ENCODE measurements at places on chromosomes 3 and 15.

DNA sequence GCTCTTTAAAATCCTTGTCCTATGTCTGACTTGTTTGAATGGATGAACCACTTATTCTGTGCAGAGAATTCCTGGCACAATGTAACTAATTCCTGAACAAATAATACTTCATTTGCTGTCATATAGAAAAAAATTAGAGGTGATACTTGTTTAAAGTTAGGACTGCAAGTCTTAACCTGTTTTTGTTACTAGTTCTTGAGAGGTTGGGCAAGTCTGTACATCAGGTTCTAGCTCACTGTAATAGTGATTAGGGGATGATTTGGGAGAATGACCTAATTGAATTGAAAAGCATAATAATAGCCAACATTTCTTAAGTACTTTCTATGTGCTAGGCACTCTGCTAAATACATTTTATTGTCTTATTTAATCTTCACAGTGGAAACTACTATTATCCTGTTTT lies 49.3 kb downstream of the GMPS start:
- DNase-seq: no peak

DNA sequence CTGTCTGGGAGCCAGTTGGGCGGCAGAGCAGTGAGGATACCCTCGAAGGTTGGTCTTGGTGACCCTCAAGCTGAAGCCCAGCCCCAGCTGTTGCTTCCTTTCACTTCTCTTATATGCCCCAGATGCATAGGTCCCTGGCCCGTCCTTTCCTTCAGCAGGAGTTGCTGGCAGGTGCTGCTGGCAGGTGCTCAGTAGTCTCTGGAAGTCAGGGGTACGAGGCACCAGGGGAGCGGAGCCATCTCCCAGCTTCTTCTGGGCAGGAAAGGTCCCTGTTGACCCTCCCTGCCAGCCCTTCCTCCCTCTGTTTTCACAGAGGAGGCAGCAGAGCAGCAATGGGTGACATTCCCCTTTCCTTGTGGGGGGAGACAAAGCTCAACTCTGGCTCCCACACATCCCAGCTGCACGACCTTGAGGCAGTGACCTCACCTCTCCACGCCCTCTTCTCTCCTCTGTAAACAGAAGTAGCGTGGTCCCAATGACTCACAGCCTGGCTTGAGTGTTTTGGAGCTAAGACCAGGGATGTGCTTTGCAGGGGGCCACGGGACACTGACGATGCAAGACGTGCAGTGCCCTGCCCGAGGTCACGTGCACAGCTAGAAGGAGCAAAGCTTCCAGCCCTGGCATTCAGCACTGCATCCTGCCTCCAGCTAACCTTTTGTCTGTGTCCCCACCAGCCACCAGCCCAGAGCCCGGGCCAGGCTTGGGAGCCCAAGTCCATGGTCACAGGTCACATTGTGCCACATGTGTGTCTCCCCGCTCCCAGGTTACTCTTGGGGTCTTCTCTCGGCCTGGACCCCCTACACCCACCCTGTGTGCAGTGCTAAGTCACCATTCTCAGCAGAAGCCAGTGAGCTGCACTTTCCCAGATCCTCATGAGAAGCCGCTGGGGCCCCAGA lies 49.7 kb downstream of the SLC6A6 start:
- no peak for DNase-seq

DNA sequence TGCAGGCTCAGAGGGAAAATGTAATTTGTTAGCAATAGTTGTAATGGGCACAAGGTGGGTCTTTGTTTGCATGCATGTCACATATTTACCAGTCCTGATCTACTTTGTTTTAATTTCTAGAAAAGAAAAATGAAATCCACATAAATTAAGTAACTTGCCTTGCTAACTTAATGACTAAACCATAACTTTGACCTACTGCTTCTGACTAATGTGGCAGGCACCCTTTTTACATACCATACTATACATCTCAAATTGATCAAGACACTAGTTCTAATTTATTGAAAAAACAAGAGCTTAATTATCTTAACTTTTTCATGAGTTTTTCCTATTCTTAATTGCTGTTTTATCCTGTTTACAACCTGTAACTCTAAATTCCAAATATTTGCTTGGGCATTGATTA lies 93.2 kb downstream of the ATP11B start:
- DNase-seq: no peak

DNA sequence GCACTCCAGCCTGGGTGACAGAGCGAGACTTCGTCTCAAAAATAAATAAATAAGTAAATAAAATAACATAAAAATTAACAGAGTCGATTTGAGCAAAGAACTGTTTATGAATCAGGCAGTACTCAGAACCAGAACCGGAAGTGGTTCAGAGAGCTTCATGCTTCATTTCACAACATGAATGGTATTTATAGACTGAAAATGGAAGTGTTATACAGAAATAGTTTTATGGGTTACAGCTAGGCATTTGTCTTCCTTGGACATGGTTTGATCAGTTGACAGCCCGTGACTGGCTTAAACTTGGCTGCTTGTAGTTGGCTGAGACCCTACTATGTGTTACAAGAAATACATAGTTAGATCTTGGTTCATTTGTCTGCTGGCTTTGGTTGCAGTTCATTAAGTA lies 216.0 kb upstream of the MCTP2 start:
- no peak for DNase-seq

- no peak for DNase-seq
Observed at GRCh38 chr15:101390060-101390459, 95.0 kb upstream of the SNRPA1 start.

DNA sequence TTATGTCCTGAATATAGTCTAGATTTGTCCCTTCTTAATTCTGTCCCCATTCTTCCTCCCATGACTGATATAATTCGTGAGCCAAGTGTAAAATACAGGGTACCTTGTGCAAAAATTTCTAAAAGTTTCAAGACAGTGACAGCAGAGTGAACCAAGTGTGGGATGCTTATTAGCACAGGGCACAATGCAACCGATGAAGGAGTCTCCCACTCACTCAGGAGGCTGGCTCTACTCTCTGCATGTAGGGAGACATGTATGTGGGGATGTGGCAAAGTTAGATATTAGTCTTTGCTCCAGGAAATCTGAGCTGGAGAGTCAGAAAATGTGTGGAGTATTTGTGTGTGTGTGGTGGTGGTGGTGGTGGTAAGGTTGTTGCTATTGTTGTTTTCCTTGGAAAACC lies 305.9 kb downstream of the CHL1 start:
- no peak for DNase-seq

GRCh38 chr3:194205675-194206133 lies 69.8 kb downstream of the HES1 start:
- DNase-seq: no peak

GRCh38 chr3:190027116-190027515 lies 93.6 kb downstream of the P3H2 start:
- DNase-seq: no peak

DNA sequence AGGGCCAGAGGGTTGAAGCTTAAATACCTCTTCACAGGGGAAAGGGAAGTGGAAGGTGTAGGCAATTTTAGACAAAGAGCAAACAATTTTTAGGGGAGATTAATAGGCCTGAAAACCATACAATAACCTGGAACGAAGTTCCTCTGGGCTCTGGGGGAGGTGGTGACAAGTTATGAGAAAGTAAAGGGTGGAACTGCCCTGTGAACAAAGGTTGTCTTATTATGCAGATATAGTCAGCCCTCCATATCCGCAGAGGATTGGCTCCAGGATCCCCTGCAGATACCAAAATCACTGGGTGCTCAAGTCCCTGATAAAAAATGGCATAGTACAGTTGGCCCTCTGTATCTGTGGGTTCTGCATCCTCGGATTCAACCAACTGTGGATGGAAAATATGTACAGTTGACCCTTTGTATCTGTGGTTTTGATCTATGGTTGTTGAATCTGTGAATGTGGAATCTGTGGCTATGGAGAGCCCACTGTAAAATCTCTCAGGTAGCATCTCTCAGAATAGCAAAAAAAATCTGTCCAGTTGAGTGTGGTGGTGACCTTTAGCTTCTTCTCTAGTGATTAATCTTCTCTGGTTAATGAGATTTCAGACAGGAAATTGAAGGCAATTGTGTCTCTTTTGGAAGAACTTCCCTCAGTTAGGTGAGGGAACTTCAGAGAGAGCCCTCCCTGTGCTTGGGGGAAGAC lies 40.2 kb downstream of the CLEC3B start:
- DNase-seq: no peak

DNA sequence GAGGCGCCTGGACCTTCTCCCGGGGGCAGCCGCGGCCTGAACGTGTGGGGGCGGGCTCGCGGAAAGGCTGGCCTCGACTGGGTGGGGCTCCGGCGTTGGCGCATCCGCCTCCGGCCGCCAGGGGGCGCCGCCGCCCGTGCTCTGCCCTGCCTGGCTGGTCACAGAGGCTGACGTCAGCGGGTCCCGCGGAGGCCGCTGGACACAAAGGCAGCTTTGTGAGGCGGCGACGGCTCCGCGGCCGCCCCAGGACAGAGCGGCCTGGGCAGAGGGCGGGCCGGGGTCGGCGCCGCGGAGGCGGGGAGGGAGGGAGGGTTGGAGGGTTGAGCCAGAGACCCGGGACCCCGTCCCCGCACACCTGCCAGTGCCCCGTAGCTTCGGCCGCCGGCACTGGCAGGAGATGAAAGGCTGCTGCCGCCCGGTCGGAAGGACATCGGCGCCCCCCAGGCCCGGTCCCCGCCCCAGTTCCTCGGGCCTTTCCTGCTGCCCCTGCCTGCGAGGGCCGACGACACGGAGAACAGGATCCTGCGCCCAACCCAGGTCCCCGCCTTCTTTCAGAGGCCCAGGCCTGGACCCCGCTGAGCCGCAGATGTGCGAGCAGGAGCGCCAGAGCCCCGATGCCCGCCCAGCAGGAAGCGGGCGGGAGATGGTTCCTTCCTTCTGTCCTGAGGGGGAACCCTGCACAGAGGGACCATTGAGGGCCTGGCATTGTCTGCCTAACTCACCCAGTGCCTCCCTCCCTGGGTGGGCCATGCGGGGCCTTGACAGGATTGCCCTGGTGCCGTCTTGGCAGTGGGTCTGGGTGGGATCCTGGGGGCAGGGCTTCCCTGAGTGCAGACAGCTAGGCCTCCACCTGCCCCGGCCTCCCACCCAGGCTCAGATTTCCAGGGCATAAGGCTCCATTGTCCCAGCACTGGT lies 8.7 kb upstream of the SEMA3B start:
- peak; percentile 86 for DNase-seq

DNA sequence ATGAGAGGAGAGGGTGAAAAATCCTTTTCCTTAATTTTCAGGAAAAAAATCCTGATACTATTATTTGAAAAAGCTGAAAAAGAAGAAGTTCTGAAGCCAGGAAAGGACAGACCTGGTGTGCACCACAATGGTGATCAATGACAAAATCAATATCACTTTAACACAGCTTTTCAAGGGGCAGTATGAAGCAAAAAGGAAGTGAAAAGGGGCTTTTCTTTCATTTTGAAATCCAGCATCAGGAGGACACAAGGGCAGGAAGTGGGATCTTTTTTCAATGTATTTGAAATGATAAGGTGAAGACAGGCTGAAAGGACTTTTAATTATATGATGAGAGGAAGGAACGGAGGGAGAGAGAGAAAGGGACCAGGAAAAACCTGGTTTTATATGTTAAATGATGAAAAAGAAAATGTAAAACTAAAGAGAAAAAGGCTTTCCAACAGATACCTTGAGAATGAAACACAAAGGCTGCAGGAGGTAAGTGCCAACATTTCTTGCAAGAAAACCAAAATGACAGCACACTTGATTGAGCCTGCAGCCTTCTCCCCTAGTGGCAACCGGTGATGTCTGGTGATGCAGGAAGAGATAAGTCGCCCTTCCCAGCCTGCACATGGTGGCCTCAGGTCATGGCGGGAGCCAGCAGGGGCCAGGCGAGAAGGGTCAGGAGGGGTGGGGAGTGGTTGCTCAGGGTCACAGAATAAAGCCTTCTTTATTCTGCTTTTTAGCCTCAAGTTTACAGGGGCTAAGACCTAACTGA lies 236.7 kb upstream of the WNT5A start:
- no peak for DNase-seq

DNA sequence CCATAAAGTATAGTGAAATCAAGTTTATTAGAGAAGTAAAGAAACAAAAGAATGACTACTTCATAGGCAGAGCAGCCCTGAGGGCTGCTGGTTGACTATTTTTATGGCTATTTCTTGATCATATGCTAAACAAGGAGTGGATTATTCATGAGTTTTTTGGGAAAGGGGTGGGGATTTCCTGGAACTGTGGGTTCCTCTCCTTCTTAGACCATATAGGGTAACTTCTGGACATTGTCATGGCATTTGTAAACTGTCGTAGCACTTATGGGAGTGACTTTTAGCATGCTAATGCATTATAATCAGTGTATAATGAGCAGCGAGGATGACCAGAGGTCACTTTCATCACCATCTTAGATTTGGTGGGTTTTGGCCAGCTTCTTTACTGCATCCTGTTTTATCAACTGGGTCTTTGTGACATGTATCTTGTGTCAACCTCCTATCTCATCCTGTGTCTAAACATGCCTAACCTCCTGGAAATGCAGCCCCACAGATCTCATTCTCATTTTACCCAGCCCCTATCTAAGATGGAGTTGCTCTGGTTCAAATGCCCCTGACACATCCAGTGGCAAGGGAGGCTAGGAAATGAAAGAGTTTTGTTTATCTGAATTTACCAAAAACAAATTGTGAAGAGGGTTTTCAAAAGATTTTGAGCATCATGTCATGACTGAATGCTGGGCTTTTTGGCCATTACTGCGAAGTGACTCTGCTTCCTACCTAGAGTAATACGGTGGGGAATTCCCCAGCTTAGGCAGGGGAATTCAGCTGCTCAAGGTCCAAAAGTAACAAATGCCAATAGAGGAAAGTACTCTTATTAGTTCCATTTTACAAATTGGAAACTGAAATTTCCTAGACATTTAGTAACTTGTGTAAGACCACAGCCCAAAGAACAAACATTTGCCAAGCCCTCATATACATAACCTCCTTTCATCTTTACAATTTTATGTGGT lies 6.2 kb upstream of the SPSB4 start:
- DNase-seq: no peak

DNA sequence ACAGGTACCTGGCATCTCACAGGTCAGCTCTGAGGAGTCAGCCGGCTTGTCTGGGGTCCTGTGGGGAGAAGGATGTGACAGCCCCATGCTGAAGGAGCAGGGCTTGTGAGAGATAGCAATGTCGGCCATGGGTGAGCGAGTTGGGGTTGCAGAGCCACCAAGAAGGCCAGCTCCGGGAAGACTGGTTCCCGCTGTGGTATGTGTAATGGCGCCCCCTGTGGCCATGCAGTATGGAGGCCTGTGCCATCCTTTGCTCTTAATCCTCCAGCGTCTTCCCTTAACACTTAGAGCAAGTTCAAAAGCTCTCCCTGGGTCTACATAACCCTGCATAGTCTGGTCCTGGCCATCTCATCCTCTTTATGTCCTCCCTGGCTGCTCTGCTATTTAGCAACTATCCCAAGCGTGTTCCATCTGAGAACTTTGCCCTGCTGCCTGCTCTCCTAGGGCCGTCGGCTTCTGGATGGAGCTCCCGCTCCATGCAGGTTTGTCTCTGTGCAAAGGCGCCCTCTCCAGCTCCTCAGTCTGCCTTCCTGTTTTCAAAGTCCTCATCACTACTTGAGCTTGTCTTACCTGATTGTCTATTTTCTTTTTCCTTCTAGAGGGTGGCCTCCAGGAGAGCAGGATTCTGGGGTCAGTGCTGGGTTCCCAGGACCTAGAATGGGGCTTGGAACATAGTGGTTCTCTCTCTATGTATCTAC lies 40.8 kb upstream of the IQCF6 start:
- DNase-seq: no peak

- DNase-seq: no peak
Observed at GRCh38 chr3:100761211-100761942, 52.1 kb downstream of the TFG start.

- DNase-seq: no peak
Observed at GRCh38 chr15:59353994-59354416, 18.7 kb downstream of the MYO1E start.

- peak; percentile 26 for DNase-seq
Observed at GRCh38 chr15:88419830-88420229, 47.4 kb downstream of the MRPL46 start.

- no peak for DNase-seq
Observed at GRCh38 chr3:73727117-73727821, 102.5 kb upstream of the PDZRN3 start.

- no peak for DNase-seq
Observed at GRCh38 chr3:106371971-106372805, 503.4 kb upstream of the CBLB start.
